ENCODE measurements at places on chromosomes 5 and 9.

DNA sequence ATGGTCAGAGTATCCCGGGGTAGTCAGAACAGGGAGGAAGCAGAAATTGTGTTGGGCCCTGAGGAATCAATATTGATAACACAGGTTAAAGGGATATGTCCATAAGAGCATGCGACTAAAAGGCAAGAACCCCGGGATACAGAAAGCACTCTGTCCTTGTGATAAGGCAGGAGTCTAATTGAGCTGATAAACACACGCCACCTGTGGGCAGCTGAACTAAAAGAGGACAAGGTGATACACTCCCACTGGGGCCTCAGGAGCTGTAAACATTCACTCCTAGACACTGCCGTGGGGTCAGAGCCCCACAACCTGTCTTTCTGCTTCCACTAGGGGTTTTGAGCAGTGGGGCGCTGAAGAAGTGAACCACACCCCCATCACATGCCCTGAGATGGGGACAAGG, 144.7 kb upstream of the MPDZ start:
- DNase-seq, result no peak

DNA sequence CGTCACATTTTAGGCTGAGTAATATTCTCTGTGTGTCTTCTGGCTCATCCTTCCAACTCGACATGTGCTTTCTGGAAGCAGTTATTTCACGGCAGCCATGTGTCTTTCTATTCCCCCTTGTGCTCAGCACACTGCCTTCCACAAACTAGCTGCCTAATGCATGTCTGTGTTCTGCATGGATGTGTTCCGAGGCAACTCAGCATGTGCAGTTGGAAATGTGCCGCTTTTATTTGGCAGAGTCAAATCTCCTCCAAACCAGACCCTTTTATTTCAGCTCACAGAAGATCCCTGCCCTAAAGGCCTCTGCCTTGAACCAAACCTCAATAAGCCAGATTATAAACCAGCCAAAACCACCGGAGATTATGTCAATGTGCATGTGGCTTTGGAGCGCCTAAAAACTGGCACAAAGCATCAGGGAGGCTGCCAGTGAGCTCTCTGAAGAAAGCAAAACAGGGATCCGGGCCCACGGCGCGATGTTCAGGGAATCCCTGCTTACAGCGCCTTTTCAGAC, 360.2 kb downstream of the DEPDC1B start:
- DNase-seq, result no peak

- DNase-seq, result peak; percentile 58
Observed at GRCh38 chr5:150146862-150147601, 8.6 kb downstream of the PDGFRB start.

- no peak for DNase-seq
Observed at GRCh38 chr5:20305463-20305862, 317.5 kb upstream of the CDH18 start.

GRCh38 chr5:134503088-134503936, 22.2 kb upstream of the JADE2 start:
- peak; percentile 45 for DNase-seq

- peak; percentile 71 for DNase-seq
Observed at GRCh38 chr5:151663617-151664293, 23.0 kb downstream of the SPARC start.

DNA sequence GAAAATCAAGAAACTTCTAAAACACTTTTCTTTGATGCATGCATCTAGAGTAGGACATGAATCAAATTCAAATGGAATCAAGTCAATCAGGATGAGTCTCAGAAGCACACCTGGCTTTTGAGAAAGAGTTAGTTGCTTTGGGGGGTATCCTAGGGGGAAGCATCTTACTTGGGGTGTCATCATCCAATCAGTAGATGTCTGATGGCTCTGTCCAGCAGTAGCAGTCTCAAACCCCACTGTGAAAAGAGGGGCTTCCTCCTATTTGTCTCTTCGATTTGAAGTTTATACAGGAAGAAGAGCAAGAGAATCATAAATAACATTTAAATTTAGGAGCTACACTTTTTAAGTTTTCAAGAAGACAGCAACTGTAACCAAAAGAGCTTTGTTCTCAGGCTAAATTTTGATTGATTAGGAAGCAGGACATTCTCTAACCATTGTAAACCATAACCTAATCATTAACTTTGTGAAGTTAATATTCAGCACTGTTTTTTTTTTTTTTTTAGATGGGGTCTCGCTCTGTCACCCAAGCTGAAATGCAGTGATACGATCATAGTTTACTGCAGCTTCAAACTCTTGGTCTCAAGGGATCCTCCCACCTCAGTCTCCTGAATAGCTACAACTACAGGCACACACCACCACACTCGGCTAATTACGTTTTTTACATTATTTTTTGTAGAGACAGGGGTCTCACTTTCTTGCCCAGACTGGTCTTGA, 614.7 kb downstream of the CSNK1G3 start:
- DNase-seq, result no peak

DNA sequence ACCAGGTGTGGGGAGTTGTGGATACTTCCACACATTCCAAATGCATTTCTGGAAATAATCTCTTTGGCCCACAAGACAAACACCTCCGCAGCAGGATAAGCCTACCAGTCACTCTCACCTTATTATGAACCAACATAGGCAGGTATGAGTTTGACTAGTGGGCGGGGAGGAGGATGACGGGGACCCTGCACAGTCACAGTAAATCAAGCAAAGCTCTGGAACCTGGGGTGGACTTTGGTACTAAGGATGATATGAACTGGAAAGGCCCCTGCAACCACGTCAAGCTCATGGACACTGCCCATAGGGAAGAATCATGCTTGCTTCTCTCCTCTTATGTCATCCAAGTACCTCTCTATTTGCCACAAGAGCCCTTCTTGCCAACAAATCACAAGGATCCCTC, 259.4 kb downstream of the HSPA4 start:
- no peak for DNase-seq

DNA sequence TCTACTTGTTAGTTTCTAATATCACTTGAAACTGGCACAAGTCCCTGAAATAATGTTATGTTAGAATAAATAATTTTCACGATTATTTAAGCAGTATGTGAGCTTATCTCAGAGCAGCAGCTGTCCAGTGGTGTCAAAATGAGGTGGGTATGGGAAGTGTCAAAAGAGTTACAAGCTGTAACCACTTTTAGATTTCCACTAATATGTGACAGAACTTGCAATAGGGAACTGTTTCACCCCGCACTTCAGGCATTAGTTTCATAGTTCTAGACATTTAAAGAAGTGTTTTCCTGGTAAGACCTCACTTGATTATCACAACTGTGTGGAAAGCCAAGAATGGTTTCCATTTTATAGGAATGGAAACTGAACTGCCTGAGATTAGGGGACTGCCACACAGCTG, 2.9 kb upstream of the ISCA1 start:
- DNase-seq, result peak; percentile 59

DNA sequence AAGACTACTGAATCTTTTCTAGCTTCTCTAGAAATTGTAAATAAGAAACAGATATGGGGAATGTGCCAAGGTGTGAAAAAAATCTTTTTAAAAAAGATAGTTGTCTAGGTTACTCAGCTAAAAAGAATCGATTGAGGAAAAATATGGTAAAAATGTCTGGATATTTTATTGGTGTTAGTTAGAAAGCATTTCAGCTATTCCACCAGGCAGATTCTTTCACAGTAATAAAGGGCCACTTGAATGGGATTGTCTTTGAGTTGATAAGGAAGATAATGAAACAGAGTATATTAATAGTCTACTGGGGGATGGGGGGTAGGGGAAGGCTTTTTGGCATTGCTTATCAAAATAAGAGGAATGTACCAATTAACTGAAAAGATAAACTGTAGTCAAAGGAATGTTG, 51.9 kb downstream of the SLIT3 start:
- DNase-seq, result no peak

- DNase-seq, result peak; percentile 46
Observed at GRCh38 chr9:112180387-112180881, 5.3 kb upstream of the SUSD1 start.

- no peak for DNase-seq
Observed at GRCh38 chr5:415928-416635, 26.9 kb upstream of the EXOC3 start.

DNA sequence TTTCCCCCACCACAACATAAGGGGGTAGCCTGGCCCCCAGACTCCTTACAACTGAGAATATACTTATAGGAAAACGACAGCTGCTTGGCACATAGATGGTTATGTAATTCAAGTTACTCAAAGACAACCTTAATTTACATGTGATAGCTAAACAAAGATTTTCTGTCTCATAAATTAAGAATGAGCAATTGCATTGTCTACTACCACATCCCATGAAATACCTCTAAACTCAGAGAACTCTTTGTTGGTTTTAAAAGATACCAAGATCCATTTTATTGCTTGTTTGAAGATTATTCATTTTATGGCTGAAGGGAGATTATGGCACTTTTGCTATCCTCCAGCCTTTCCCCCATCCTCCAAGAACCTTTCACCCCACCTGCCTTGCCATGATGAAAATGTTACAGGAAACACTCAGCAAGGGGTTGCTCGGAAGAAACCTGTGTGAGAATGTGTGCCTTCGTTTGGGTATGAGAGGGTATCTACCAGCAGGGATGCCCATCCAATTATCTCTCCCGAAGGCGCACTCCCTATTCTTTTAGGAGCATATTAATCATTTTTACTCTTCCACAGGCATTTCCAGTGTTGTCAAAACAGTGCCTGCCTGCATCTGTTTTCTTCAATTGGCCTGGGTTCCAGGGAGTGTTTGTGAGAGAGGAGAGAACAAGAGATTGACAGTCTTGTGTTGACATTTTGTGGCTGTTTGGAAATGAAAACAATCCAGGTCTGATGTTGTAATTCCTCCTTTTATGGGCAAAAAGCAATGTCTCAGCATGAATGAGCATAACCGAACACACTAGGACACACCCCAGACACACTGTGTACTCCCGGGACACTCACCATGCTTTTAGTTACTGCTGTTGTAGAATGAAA, 208.0 kb upstream of the ANKRD55 start:
- peak; percentile 79 for DNase-seq

DNA sequence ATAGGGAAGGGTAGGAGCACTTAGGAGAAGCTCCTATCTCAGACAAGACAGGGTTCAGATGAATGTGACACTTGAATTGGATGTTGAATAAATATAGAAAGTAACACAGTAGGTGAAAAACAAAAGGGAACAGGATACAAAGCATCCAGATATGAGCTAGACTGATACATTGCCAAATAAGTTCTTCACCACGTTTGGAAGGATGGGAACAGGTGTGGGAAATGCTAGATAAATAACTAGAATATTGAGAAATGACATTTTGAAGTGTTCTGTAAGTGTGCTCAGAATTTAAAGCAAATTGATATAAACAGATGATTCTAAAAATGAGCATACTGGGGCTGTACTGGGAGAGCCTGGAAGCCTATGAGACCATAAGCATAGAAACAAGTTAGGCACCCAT, 340.1 kb upstream of the PRR16 start:
- DNase-seq, result no peak

DNA sequence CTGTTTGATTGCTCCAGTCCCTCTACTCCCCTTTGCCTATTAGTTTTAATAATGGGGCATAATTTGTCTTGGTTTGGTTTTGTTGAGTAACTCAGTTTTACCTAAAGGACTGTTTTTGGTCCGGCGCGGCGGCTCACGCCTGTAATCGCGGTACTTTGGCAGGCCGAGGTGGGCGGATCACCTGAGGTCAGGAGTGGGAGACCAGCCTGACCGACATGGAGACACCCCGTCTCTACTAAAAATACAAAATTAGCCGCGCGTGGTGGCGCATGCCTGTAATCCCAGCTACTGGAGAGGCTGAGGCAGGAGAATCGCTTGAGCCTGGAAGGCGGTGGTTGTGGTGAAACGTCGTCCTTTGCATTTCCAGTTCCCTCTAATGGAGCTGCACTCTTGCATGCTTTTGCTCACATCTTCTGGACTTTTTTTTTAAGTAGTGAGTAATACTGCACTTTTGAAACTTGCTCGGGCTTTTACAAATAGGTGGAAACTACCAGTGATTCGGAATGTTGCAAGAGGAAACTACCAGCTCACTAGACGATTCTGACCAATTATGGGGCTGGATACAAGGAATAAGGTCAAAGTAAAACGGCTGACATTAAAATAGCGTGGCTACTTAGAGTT, 721 bp upstream of the MAML1 start:
- no peak for DNase-seq

DNA sequence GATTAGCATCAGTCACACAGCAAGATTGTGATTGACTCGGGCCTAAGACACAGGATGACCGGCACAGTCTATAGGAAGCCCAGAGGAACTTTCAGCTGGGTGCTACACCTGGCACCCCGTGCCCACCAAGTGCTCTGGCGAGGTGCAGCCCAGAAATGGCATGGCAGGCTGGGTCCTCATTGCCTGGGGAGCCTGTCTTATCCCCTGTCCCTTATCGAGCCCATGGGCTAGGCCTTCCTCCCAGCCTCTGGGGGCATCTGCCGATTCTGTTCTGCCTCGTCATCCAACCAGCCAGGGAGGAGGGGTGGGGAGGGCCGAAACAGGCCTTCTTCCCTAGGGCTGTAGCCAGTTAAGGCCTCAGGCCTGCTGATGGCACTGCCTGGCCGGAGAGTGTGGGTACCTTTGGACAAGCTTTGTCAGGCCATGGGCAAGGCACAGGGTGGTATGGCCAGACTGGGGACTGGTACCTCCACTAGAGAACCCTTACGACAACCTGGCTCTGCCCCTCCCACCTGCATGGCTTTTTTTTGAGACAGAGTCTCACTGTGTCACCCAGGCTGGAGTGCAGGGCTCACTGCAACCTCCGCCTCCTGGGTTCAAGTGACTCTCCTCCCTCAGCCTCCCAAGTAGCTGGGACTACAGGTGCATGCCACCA, 1.6 kb downstream of the GRK6 start:
- DNase-seq, result no peak

DNA sequence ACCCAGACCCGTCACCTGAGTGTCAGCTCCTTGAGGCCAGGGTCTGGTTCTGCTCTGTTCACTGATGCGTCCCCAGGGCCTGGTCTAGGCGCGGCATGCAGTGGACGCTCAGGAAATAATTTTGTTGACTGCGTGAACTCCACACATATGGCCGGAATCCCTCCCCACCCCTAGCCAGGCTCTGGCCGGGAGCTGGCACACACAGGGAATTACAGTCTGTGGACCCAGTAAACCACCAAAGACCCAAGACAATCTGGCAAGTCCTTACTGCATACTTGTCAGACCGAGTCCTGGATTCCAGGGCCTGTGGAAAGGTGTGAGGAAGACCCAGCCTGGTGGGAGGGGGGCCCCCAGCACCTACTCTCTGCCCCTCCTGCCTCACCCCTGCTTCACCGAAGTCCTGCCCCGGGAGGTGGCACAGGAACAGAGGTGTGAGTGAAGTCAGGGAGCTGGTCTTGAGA, 113.0 kb upstream of the IER5L start:
- no peak for DNase-seq

- DNase-seq, result no peak
Observed at GRCh38 chr5:167205881-167206280, 1085.6 kb upstream of the WWC1 start.

Measured in lung (tissue), 17 donors.